ENCODE measurements at places on chromosomes 7 and 10. TPM values are rescaled to one million over a fixed set of nuclear protein-coding genes. Genes with fewer than 3 reads are reported as not detected.

DNA sequence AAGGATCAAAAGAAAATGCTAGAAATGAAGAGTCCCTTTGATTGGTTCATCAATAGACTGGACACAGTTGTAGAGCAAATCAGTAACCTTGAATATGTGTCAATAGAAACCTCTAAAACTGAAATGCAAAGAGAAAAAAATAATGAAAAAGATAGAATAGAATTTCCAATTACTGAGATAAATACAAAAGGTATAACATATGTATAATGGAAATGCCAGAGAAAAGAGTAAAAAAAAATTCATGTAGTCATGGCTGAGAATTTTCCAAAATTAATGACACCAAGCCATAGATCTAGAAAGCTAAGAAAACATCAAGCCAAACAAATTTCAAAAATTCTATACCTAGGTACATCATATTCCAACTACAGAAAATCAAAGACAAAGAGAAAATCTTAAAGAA, 62.0 kb upstream of the HGF start:
- H3K27me3 ChIP-seq: no peaks in the 10 kb centered on the region
- H3K4me1 ChIP-seq: no peaks in the 10 kb centered on the region
- H3K36me3 ChIP-seq: no peaks in the 10 kb centered on the region
- H3K27ac ChIP-seq: no peak overlapping the region
- DNase-seq: no peak
- no peak overlapping the region for H3K4me3 ChIP-seq

GRCh38 chr10:78953113-78953798, 115.5 kb upstream of the ZMIZ1 start:
- H3K27ac ChIP-seq: no peak overlapping the region
- H3K36me3 ChIP-seq: no peaks in the 10 kb centered on the region
- no peaks in the 10 kb centered on the region for H3K4me1 ChIP-seq
- H3K4me3 ChIP-seq: no peak overlapping the region
- no peaks in the 10 kb centered on the region for H3K27me3 ChIP-seq

DNA sequence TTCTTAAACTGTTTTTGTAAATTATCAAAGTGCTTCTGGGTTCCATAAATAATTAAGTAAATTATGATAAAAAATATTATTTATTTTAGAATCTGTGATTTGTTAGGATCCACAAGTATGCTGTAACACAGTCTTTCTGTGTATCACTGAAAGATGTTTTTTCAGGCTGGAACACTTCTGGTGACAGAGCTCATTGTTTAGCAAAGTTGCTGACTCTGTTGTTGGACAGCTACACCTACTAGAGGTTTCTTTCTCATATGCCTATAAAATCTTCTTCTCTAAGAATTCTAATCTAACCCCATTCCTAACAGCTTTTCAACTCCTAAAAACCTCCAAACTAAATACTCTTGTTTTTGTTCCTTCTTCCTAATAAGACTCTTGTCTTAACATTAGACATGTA, 176.8 kb downstream of the THSD7A start:
- no peak overlapping the region for H3K27ac ChIP-seq
- no peak for DNase-seq
- no peaks in the 10 kb centered on the region for H3K27me3 ChIP-seq
- H3K36me3 ChIP-seq: no peaks in the 10 kb centered on the region

GRCh38 chr7:141039376-141039775, 24.6 kb upstream of the MRPS33 start:
- no peak overlapping the region for H3K27ac ChIP-seq
- H3K4me1 ChIP-seq: no peaks in the 10 kb centered on the region
- H3K4me3 ChIP-seq: no peak overlapping the region
- DNase-seq: no peak

LRRC17 gene
- total RNA-seq: 0.25 TPM

IFIT1B gene
- not detected for total RNA-seq

ZNF25 gene
- 7.5 TPM for total RNA-seq

CPA5 gene
- 0.39 TPM for total RNA-seq

FAM13C gene
- total RNA-seq: 0.35 TPM

GRCh38 chr7:99465421-99465768, 572 bp downstream of the ATP5MF start:
- H3K36me3 ChIP-seq: peaks cover 30% of the 10 kb centered on the region
- H3K4me3 ChIP-seq: peak overlapping the region; percentile 85
- peak; percentile 31 for DNase-seq
- H3K4me1 ChIP-seq: peaks cover 34% of the 10 kb centered on the region

DNA sequence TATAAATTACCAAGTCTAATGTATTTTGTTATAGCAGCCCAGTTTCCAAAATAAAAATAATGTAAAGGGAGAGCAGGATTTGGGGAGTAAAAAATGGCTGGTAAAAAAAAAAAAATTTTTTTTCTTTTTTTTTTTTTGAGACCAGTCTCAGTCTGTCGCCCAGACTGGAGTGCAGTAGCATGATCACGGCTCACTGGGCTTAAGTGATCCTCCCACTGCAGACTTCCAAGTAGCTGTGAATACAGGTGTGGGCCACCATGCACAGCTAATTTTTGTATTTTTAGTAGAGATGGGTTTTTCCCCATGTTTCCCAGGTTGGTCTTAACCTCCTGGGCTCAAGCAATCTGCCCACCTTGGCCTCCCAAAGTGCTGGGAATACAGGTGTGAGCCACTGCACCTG, 4.8 kb upstream of the LSM8 start:
- peaks cover 11% of the 10 kb centered on the region for H3K36me3 ChIP-seq
- peaks cover 10% of the 10 kb centered on the region for H3K4me1 ChIP-seq
- no peak for DNase-seq
- no peak overlapping the region for H3K27ac ChIP-seq
- no peaks in the 10 kb centered on the region for H3K27me3 ChIP-seq

LRIT1 gene
- not detected for total RNA-seq

DNA sequence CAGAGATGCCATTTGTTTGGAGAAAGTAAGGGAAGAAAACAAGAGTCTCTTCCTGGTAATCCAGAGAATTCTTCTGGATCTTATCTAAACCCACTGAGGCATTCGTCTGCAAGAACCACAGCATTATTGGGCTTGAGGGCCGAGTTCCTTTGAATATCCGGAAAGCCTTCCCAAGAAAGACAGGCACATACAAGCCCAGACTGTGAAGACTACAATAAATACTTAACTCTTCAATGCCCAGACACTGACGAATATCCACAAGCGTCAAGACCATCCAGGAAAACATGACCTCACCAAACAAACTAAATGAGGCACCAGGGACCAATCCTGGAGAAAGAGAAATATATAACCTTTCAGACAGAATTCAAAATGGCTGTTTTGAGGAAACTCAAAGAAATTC, 99.0 kb downstream of the RNF32 start:
- no peak overlapping the region for H3K27ac ChIP-seq
- DNase-seq: no peak
- peaks cover 57% of the 10 kb centered on the region for H3K36me3 ChIP-seq
- H3K27me3 ChIP-seq: no peaks in the 10 kb centered on the region

TMEM254 gene
- total RNA-seq: 15.2 TPM

- H3K4me1 ChIP-seq: no peaks in the 10 kb centered on the region
- no peak overlapping the region for H3K27ac ChIP-seq
- H3K27me3 ChIP-seq: peaks cover 10% of the 10 kb centered on the region
- DNase-seq: no peak
- H3K36me3 ChIP-seq: no peaks in the 10 kb centered on the region
Measured at GRCh38 chr10:127318396-127318795, 122.0 kb upstream of the INSYN2A start.

DNA sequence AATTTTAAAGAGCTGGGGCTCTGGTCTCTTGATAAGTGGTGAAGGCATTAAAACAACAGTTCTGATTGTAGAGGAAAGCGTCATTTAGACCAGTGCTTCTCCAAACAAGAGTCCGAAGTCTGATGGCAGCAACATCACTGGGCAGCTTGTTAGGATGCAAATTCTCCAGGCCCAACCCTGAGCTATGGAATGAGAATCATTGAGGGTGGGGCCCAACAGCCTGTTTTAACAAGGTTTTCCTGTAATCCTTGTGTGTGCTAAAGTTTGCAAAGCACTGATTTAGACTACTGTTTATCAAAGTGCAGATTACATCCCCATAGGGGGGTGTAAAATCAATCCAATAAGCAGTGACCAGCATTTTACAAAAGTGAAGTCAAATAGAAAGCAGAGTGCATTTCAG, 2.6 kb upstream of the ZNRF2 start:
- no peak for DNase-seq
- H3K4me1 ChIP-seq: peaks cover 22% of the 10 kb centered on the region
- H3K27ac ChIP-seq: no peak overlapping the region
- peaks cover 4% of the 10 kb centered on the region for H3K36me3 ChIP-seq
- H3K4me3 ChIP-seq: no peak overlapping the region

MUC12 gene
- total RNA-seq: not detected

MYH16 gene
- total RNA-seq: not detected

GRCh38 chr7:22728401-22729029, 1.5 kb downstream of the IL6 start:
- peaks cover 24% of the 10 kb centered on the region for H3K4me1 ChIP-seq
- peaks cover 28% of the 10 kb centered on the region for H3K27me3 ChIP-seq
- no peak overlapping the region for H3K4me3 ChIP-seq
- H3K36me3 ChIP-seq: no peaks in the 10 kb centered on the region
- no peak for DNase-seq

AOC1 gene
- not detected for total RNA-seq

OR2A42 gene
- not detected for total RNA-seq

- no peaks in the 10 kb centered on the region for H3K4me1 ChIP-seq
- DNase-seq: no peak
- no peak overlapping the region for H3K27ac ChIP-seq
- H3K4me3 ChIP-seq: no peak overlapping the region
- H3K27me3 ChIP-seq: no peaks in the 10 kb centered on the region
Measured at GRCh38 chr7:85630904-85631600, 444.2 kb upstream of the SEMA3D start.

All from activated CD4-positive, alpha-beta T cell treated with anti-CD3 and anti-CD28 coated beads for 36 hours (primary cell).